ENCODE measurements at places on chromosomes 11 and 22. TPM values are rescaled to one million over a fixed set of nuclear protein-coding genes. Genes with fewer than 3 reads are reported as not detected.

The CEP126 gene
- 2.8 TPM for total RNA-seq

The DENND6B gene
- total RNA-seq = 3.2 TPM

The PRR33 gene
- total RNA-seq = not detected

The SMPD1 gene
- 9.1 TPM for total RNA-seq

The STK33 gene
- 4.2 TPM for total RNA-seq

The GRM5 gene
- total RNA-seq = not detected

The TMEM45B gene
- total RNA-seq = 0.10 TPM

The UBQLNL gene
- total RNA-seq = not detected

The MMP8 gene
- not detected for total RNA-seq

The PNPLA5 gene
- not detected for total RNA-seq

The CDC42EP2 gene
- total RNA-seq = 16.1 TPM

The PYGM gene
- total RNA-seq = 0.69 TPM

The GLB1L3 gene
- total RNA-seq = 0.04 TPM

The XKR3 gene
- total RNA-seq = not detected

The SCGB1A1 gene
- total RNA-seq = 0.32 TPM

The LYVE1 gene
- 0.64 TPM for total RNA-seq

The TMPRSS5 gene
- total RNA-seq = 0.08 TPM

The KCNK7 gene
- 0.53 TPM for total RNA-seq

The IL18BP gene
- 2.9 TPM for total RNA-seq

The TIGD3 gene
- 1.2 TPM for total RNA-seq

The KMT5B gene
- 24.4 TPM for total RNA-seq
